Endodermal cell (in vitro differentiated cells): ENCODE measurements at places on chromosomes 3 and 15. TPM values are rescaled to one million over a fixed set of nuclear protein-coding genes. Genes with fewer than 3 reads are reported as not detected.

DNA sequence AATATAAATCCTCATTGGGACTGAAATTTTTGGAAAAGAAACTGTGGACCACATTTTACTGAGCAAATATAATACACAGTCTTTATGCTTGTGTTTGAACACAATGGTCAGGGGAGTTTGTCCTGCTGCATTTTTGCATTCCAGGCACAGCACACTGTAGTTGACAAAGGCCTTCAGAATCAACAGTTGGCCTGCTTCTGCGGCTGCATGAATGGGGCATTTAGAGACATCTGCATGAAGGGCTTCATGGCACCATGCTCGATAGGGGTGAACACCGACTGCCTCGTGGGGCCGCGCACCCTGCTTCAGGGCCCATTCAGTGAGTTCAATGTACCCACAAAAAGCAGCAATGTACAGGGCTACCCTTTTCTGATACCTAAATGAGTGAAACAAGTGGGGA is 15.4 kb upstream of the COMMD2 start:
- peaks cover 15% of the 10 kb centered on the region for H3K27me3 ChIP-seq
- H3K4me3 ChIP-seq: no peak overlapping the region
- DNase-seq: no peak
- H3K4me1 ChIP-seq: peaks cover 3% of the 10 kb centered on the region
- H3K36me3 ChIP-seq: no peaks in the 10 kb centered on the region

Gene SLC24A5
- not detected in 2 replicates for total RNA-seq

Gene ADAMTSL3
- total RNA-seq: 0.79 and 1.2 TPM in 2 replicates

DNA sequence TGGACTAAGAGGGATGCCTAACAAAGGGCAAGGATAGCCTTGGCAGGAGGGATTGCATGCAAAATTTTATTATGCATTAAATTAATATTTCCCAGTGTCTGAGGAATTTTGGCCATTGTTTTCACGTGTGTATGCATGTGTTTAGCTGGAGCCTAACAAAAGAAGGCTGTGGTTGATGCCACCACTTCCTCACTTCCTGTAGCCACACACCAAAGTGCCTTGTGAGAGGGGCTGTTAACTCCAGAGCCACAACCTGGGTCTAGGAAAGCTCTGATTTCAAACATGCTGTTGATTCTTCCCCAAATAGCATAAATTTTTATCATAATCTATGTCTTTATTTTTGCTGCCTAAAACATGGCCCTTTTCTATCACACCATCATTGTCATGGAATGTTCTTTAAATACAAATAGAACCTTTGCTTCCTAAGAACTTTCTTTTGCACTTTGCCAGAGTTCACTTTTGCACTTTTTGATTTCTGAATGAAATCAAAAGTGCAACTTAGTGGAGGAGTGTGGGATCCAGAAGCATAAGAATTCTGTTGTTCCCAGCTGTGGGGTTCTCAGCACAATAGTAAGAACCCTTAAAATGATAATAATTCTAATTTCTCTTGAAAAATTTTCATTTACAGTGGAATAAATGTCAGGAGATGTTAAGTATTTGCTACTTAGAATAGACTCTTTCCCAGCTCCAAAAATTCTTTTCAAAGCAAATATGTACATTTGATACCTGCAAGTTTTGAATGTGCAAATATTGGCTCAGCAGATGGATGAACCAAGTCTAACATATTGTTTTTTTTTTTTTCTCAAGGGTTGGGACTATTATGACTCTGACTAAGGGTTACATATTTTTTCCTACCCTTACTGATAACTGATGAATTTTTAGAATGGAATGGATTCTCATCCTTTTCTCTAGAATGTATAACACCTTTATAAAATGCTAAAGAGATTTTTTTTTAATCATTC is 35.6 kb upstream of the SPTSSB start:
- no peak overlapping the region for H3K4me3 ChIP-seq
- H3K27me3 ChIP-seq: no peaks in the 10 kb centered on the region
- no peak overlapping the region for H3K27ac ChIP-seq
- H3K36me3 ChIP-seq: no peaks in the 10 kb centered on the region

Gene GUCA1C
- total RNA-seq: not detected in 3 replicates

- no peak for DNase-seq
- H3K27ac ChIP-seq: no peak overlapping the region
- peaks cover 70% of the 10 kb centered on the region for H3K36me3 ChIP-seq
- H3K4me1 ChIP-seq: peaks cover 3% of the 10 kb centered on the region
- H3K27me3 ChIP-seq: no peaks in the 10 kb centered on the region
These were observed 53.6 kb downstream of the PAK2 start for GRCh38 chr3:196793246-196793645.

Gene CEP19
- total RNA-seq: 3.1 and 3.8 TPM in 2 replicates

Gene CD86
- not detected in 2 replicates for total RNA-seq

DNA sequence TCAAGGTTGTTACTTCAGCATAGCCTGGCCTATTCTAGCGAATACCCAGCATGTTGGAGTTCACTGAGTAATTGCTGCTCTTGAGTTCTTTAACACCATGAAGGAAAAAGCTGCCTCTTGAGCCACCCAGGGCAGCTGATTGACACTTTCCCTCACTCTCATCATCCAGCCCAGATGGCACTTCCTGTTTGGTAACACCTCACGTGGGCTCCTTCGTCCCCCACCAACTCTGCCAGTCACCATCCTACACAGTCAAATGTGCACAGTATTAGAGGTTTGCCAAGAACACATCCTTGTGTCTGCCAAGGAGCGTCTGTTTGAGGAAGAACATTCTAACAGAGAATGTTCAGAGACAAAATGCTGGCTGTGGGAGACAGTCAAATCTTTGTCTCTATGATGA is 266.3 kb downstream of the RPLP1 start:
- no peaks in the 10 kb centered on the region for H3K36me3 ChIP-seq
- H3K4me3 ChIP-seq: no peak overlapping the region
- no peak overlapping the region for H3K27ac ChIP-seq
- H3K27me3 ChIP-seq: peaks cover 6% of the 10 kb centered on the region
- no peaks in the 10 kb centered on the region for H3K4me1 ChIP-seq
- no peak for DNase-seq

DNA sequence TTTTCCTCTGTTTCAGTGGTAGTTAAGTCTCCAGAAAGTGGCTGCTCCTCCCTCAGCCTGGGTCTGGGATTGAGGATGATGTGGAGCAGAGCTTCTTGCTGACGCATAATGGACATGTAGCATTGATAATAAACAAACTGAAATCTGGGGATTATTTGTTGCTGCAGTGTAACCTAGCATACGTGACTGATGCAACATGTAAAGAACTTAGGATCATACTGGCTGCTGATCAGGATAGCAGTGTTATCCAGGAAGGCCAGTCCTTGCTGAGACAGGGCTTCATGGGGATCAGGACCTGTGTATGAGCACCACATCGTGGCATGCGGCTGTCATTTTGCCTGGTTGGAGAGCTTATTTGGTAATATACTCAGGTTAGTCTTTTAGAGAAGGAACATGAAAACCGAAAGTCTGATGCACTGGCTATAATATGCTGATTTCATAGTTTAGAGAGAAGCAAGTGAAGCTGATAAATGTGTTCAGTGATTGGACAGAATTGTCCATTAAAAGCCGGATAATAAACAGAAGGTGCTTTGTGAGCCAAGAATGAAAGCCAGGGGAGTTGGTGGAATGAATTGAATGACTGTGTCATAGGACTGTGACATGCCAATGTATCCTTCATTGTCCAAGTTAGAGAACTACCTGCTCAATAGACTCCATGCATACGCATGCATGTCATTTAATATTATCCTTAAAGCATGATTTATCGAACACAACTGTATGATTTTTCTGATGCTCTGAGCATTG is 4.1 kb downstream of the MINAR1 start:
- H3K36me3 ChIP-seq: no peaks in the 10 kb centered on the region
- H3K4me3 ChIP-seq: no peak overlapping the region
- H3K27me3 ChIP-seq: peaks cover 58% of the 10 kb centered on the region
- no peak for DNase-seq
- no peak overlapping the region for H3K27ac ChIP-seq

DNA sequence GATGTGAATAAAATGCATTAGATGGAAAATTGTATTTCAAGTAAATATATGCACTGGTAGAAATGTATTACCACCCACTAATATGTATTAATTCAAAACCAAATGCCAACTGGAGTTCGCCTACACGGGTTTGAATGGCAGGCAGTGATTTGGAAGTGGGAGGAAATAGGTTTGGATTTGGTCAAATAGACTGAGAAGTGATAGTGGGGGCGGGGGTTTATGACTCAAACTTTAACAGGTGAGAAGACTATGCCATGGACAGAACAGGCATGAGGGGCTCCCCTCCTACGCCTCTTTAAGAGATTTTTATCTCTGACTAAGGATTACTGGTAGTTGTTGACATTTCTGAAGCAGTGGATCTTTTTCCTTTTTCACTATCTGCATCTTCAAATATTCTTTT is 677.8 kb downstream of the NTRK3 start:
- H3K4me1 ChIP-seq: no peaks in the 10 kb centered on the region
- H3K36me3 ChIP-seq: no peaks in the 10 kb centered on the region
- DNase-seq: no peak
- no peaks in the 10 kb centered on the region for H3K27me3 ChIP-seq

Gene ZIC1
- not detected in 2 replicates for total RNA-seq

GRCh38 chr3:181755959-181756358 is 44.2 kb downstream of the SOX2 start:
- H3K36me3 ChIP-seq: no peaks in the 10 kb centered on the region
- H3K27ac ChIP-seq: peak overlapping the region; percentile 86
- no peak for DNase-seq
- no peak overlapping the region for H3K4me3 ChIP-seq

- H3K36me3 ChIP-seq: no peaks in the 10 kb centered on the region
- no peaks in the 10 kb centered on the region for H3K27me3 ChIP-seq
- H3K4me3 ChIP-seq: no peak overlapping the region
- peaks cover 8% of the 10 kb centered on the region for H3K4me1 ChIP-seq
These were observed 207.2 kb downstream of the ROBO2 start for GRCh38 chr3:77247061-77247460.

Gene OR5K3
- not detected in 2 replicates for total RNA-seq

DNA sequence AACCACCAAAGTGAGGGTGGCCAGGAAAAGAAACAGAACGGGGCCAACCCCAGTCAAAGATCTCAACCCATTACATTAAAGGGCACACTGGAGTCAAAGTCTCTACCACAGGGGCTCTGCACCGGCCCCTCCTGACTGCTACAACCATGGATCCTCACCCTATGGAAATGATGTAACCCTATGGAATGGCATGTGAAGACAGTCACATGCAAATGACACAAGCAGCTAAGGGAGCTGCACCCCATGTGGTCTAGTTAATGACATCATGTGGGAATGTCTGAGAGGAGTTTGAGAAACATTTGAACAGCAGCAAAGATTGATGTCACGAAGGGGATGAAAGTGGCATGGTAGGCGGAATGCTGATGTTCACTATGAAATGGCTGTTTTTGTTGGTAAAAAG is 298.2 kb upstream of the SLCO3A1 start:
- H3K36me3 ChIP-seq: no peaks in the 10 kb centered on the region
- H3K4me3 ChIP-seq: no peak overlapping the region
- DNase-seq: peak; percentile 79

- no peak overlapping the region for H3K4me3 ChIP-seq
- no peaks in the 10 kb centered on the region for H3K27me3 ChIP-seq
- no peak overlapping the region for H3K27ac ChIP-seq
- H3K36me3 ChIP-seq: no peaks in the 10 kb centered on the region
These were observed 10.9 kb upstream of the CCNL1 start for GRCh38 chr3:157170861-157171260.

- peaks cover 14% of the 10 kb centered on the region for H3K4me1 ChIP-seq
- no peaks in the 10 kb centered on the region for H3K36me3 ChIP-seq
- no peak overlapping the region for H3K4me3 ChIP-seq
- H3K27me3 ChIP-seq: no peaks in the 10 kb centered on the region
- DNase-seq: no peak
These were observed 27.4 kb upstream of the SNTN start for GRCh38 chr3:63624941-63625560.

Gene GREM1
- 0.12 to 0.62 TPM (median 0.61 TPM) in 3 replicates for total RNA-seq

Gene CYP11A1
- 5.1 and 5.3 TPM in 2 replicates for total RNA-seq

- no peaks in the 10 kb centered on the region for H3K4me1 ChIP-seq
- DNase-seq: no peak
- H3K4me3 ChIP-seq: no peak overlapping the region
- H3K27me3 ChIP-seq: no peaks in the 10 kb centered on the region
These were observed 14.5 kb downstream of the EMC4 start for GRCh38 chr15:34239151-34239808.

DNA sequence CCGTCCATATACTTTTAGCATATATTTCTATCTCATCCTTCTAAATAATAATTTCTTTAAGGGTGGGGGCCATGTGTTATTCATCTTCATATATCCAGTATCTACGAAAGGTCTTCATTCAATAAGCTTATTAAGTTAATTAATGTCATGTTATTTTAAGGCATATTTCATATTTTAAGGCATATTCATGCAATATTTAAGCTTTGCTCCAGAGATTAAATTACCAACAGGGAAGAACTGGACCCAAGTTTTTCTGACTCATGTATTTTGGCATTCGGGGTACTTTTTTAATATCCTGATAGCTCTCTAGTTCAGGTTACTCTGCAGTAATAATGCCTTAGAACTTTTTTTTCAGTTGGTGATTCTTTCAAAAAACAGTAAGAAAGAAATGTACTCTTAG is 27.4 kb downstream of the PHC3 start:
- no peak for DNase-seq
- no peaks in the 10 kb centered on the region for H3K27me3 ChIP-seq
- H3K36me3 ChIP-seq: peaks cover 8% of the 10 kb centered on the region
- H3K27ac ChIP-seq: no peak overlapping the region
- no peak overlapping the region for H3K4me3 ChIP-seq
- no peaks in the 10 kb centered on the region for H3K4me1 ChIP-seq

Gene DPPA4
- total RNA-seq: 117 to 154 TPM (median 132 TPM) in 3 replicates

- H3K4me3 ChIP-seq: no peak overlapping the region
- peaks cover 20% of the 10 kb centered on the region for H3K27me3 ChIP-seq
- no peak for DNase-seq
These were observed 24.1 kb downstream of the RASGRP1 start for GRCh38 chr15:38540510-38540909.

GRCh38 chr3:148816427-148816826 is 11.2 kb upstream of the CPB1 start:
- no peaks in the 10 kb centered on the region for H3K36me3 ChIP-seq
- no peaks in the 10 kb centered on the region for H3K27me3 ChIP-seq
- DNase-seq: no peak
- H3K4me1 ChIP-seq: peaks cover 2% of the 10 kb centered on the region

GRCh38 chr15:88894819-88895767 is at the start of gene HAPLN3:
TSS of gene HAPLN3 (minus strand) at chr15:88895544. CDS start at chr15:88887298, 8,246 bp downstream.
- DNase-seq: peak; percentile 81
- peak within 1 kb of the TSS; percentile 72 for H3K4me3 ChIP-seq
- no peaks in the 10 kb centered on the region for H3K4me1 ChIP-seq
- no peak within 1 kb of the TSS for H3K27ac ChIP-seq
- peaks cover 34% of the 10 kb centered on the region for H3K27me3 ChIP-seq

GRCh38 chr3:139679220-139679775 is 1.5 kb upstream of the NMNAT3 start:
- H3K36me3 ChIP-seq: no peaks in the 10 kb centered on the region
- H3K27ac ChIP-seq: no peak overlapping the region
- H3K27me3 ChIP-seq: peaks cover 40% of the 10 kb centered on the region
- DNase-seq: no peak
- H3K4me1 ChIP-seq: no peaks in the 10 kb centered on the region

GRCh38 chr3:135077186-135077585 is 282.1 kb downstream of the EPHB1 start:
- H3K4me1 ChIP-seq: no peaks in the 10 kb centered on the region
- no peak overlapping the region for H3K4me3 ChIP-seq
- H3K36me3 ChIP-seq: no peaks in the 10 kb centered on the region
- H3K27ac ChIP-seq: no peak overlapping the region
- H3K27me3 ChIP-seq: peaks cover 16% of the 10 kb centered on the region
- DNase-seq: no peak
